GM12878 (cell line): ENCODE measurements at places on chromosomes 1 and 21. TPM values are rescaled to one million over a fixed set of nuclear protein-coding genes. Genes with fewer than 3 reads are reported as not detected.

The MAN1C1 gene
- 0.19 and 0.21 TPM in 2 replicates for total RNA-seq

GRCh38 chr1:46171871-46172270, 3.0 kb upstream of the TSPAN1 start:
- DNase-seq: no peak

GRCh38 chr1:211537253-211537652, 41.7 kb downstream of the SLC30A1 start:
- no peak for DNase-seq

- DNase-seq: no peak
Observed at GRCh38 chr1:193355626-193356025, 169.2 kb upstream of the B3GALT2 start.

DNA sequence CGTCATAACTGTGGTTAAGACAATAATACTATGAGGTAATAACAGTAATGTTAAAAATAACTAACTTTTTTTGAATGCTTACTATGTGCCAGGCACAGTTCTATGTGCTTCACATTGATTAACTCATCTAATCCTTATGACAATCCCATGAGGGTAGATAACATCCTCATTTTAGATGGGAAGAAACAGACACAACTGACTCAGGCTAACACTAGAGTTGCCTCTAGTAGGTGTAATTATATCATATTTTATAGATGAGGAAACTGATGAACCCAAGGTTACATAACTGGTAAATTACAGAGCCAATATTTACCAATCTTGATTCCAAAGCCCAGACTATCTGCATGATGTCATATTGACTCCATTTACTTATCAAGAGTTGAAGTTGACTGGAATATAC, 23.5 kb downstream of the SERPINC1 start:
- no peak for DNase-seq

The CBR3 gene
- 14.1 and 15.2 TPM in 2 replicates for total RNA-seq

The SLC44A5 gene
- total RNA-seq: not detected in 2 replicates

DNA sequence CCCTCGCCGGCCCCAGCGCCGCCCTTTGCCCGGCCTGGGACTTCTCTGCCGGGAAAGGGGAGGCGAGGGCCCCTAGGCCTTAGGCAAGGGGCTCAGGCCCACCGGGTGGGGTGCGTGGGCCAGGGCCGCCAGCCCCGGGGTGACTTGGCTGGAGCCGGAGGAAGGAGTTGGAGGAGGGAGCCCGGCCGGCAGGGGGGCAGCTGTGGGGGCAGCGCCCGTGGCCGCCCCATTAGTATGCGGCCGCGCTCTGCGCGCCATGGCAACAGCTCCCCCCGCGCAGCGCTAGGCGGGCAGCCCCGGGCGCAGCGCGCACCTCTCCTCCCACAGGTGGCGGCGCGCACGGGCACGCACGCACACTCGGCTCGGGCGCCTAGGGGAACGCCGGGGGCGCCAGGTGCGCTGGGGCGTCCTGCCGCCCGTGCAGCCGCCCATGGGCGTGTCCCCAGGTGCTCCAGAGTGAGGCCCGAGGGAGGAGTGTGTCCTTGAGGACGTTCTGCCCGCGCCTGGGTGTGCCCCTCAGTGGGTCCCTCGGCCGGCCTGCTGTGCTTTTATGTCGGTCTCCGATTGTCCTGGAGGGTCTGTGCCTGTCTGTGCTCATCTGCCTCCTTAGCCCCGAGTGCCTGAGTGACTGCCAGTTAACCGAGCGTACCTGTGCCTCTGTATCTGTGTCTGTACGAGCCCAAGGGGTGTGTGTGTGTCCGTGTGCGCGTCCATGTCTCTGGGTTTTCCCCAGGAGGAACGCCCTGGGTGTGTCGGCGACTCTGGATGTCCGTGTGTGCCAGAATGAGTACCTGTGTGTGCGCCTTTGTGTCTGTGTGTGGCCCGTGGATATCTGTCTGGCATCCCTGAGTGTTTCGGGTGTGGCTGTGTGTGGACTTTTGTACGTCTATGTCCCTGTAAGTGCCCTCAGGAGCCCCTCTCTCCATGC, 38.2 kb upstream of the WASF2 start:
- no peak for DNase-seq

The ITLN2 gene
- total RNA-seq: not detected in 2 replicates

DNA sequence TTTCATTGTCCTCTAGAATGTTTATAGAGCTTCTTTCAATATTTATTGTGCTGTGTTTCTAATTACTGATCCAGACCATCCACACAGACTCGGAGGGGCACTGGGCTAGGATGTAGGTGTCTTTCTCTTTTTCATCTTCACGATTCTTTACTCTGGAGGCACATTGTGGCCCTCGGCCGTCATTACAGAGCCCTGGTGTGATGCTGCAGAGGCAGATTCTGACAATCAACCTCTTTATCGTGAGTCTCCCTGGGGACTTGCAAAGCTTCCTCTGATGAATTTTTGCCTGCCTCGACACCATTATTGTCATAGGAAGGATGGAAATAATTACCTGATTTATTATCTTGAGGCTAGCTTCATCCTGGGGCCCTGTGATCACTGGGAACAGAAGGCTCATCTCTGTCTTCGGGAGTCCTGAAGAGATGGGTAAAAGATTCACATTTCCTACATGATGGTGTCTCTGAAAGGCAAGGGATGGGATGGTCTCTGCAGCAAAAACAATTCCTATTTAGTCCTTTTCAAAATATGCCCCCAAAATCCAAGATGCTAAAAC, 89.4 kb downstream of the SEC16B start:
- DNase-seq: no peak

DNA sequence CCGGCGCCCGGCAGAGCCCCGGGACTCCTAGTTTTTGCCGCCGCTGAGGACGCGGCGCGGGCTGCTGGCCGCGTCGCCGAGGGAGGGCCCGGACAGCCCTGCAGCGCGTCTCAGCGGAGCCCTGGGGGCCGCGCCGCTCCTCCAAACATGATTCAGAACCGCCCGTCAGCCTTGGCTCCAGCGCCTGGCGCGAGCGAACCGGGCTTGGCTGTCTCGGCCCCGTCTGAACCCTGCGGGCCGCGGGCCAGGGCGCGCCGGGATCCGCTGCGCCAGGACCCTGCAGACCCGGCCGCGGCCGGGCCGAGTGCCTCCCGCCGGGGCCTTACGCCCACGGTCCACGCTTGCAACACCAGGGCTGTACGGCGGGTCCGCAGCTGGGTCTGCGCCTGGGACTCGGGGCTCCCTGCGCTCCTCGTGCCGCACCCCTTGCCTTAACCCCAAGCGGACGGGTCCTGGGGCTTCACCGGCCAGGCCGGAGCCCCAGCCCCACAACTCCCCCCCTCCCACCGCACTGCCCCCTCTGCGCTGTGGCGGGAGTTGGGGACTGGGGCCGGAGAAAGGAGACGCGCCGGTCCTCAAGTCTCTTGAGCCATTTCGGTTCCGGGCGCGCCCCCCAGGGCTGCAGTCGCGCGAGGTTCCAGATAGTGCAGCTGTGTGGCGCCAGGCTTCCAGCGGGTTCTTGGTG, 48.4 kb upstream of the CD34 start:
- no peak for DNase-seq

The GPR3 gene
- 0.33 and 0.56 TPM in 2 replicates for total RNA-seq

GRCh38 chr1:41919764-41920397, 1.2 kb upstream of the HIVEP3 start:
- DNase-seq: peak; percentile 55

DNA sequence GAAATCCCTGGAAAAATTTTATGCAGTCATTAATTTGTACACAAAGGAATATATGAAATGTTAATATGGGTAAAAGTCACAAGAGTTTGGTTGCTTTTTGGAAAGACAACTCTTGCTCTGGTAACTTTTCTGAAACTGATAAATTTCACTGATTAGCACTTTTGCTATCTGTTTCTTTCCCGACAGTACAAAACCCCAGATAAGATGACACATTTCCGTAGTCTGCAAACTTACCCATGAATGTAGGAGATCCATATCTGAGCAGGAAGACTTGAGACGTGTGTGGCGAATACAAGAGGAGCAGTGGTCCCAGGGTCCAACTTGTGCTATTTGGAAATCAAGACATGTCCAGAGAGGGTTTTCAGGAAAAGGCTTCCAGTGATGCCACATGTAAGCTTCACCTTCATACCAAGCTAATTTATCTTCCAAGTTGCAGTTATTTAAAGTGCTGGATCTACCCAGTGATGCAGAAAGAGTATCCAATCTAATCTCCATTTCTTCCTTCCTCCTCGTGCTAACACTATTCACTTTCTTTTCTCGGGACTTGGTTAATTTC, 35.9 kb upstream of the SAMSN1 start:
- no peak for DNase-seq

DNA sequence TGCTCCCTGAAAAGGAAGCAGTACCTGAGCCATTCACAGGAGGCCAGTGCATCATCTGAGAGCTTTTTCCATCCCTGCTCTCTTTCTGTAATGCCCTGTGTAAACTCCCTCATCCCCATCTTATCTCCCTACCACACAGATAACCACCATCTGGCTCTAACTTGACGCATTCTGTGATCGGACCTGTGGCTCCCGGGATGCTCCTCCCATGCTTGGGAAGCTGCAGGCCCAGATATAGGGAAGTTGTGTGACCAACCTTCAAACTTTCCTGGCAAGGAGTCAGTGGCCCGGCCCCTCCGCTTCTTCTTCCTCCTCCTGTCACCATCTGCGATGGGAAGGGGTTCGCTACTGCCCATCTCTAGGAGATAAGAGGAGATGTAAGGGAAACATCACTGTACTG, 21.1 kb downstream of the MKNK1 start:
- DNase-seq: no peak

DNA sequence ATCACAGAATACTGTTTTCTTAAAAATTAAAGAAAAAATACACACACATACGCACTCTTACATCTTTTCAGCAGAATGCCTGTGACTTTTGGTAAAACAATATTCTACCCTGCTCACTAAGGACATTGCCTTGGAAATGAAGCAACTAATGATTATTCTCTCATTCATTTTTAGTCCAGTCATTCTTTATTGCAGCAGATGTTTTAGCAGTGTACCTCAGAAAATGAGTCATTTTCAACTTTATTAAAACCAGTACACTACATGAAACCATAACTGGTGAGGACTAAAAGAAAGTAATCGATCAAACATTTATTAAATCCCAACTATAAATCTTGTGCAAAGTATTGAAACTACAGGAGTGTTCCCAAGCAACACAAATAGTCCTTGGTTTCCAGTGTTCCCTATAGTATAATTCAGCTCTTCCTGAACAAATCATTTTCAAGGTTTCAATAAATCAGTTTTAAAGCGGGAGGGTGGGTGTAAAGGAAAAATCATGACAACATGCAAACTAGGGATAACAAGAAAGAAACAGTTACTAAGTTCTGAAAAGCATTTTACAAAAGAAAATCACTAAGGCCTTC, 114.2 kb downstream of the ADGRL4 start:
- DNase-seq: no peak

GRCh38 chr1:153922076-153922971, 448 bp downstream of the GATAD2B start:
- no peak for DNase-seq

DNA sequence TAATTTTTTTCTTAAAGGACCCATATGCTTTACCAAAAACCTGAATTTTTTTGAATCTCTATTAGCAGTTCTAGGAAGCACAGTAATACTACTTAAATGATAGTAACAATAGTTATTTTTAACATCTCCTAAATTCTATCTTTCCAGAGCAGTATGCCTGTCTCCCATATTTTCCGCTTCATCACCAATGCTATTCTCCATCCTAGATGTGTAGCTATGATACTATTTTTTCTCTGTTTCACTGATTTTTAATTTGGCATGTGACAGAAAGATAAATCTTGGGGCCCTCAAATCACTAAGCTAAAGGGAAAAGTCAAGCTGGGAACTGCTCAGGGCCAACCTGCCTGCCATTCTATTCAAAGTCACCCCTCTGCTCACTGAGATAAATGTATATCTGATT, 102.3 kb upstream of the HMCN1 start:
- no peak for DNase-seq

The FOXD3 gene
- not detected in 2 replicates for total RNA-seq

The HES5 gene
- total RNA-seq: 0.15 TPM in 1 of 2 replicates, not detected in the other

GRCh38 chr1:229287267-229287666, 16.4 kb downstream of the RAB4A start:
- DNase-seq: no peak

The SFN gene
- 2.9 and 4.1 TPM in 2 replicates for total RNA-seq

DNA sequence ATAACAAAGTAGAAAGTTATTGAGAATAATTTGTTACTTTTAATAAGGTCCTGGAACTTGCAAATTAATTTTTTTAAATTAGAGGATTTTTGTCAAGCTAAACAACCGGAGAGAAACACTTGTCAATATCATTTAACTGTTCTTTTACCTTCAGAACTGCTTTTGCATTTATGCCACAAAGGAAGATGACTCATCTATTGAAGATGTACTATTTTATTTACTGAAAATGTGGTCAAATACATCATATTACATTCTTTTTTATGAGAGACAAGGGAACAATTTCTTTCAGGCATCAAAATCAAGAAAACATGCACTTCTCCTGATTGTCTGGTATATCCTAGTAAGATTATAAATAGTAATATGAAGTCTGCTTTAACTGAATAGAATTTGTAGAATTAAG, 558.2 kb upstream of the PRMT6 start:
- no peak for DNase-seq

DNA sequence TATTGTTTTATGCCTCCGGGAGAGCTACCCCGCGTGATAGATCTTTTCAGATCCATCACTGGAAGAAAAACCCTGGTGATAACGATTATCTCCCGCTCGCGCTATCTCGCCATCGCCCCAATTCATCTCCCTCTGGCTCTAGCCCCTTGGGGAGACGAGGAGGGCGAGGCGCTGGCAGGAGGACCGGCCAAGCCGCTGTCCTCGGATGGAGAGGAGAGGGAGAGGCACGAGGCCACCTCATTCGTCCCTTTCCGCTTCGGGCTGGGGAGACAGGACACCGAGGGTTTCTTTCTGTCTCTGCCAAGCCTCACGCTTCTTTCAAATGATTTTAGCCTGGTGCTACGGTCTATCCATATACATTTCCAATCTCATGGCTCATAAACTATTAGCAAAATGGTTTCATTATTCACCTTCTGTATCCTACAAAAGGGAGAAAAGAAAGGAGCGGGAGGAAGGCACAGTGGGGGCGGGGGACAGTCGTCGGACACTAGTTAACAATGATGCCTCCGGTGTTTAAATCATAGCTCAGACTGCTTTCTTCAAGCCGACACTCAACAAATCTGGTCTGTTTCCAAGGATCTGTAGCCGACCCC, 415.0 kb upstream of the ESRRG start:
- no peak for DNase-seq

DNA sequence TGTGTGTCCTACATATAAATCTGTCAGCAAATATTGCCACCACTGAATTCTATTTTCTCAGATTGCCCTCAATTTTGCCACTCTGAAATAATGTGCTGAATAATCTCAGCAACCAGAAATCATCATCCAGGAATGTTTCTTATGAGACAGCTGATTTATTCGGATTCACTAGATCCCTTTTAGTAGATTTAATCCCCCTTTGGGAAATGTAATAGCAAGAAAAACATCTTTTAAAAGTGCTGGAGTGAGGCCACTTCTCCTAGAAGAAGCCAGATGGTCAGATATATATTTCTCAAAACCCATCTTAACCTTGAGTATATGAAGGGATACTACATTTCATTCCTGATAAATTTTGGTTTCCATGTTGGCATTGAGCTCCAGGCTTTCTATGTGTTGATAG, 327.7 kb downstream of the SMYD3 start:
- DNase-seq: no peak
